ENCODE measurements at places on chromosomes 3 and 15. TPM values are rescaled to one million over a fixed set of nuclear protein-coding genes. Genes with fewer than 3 reads are reported as not detected.

DNA sequence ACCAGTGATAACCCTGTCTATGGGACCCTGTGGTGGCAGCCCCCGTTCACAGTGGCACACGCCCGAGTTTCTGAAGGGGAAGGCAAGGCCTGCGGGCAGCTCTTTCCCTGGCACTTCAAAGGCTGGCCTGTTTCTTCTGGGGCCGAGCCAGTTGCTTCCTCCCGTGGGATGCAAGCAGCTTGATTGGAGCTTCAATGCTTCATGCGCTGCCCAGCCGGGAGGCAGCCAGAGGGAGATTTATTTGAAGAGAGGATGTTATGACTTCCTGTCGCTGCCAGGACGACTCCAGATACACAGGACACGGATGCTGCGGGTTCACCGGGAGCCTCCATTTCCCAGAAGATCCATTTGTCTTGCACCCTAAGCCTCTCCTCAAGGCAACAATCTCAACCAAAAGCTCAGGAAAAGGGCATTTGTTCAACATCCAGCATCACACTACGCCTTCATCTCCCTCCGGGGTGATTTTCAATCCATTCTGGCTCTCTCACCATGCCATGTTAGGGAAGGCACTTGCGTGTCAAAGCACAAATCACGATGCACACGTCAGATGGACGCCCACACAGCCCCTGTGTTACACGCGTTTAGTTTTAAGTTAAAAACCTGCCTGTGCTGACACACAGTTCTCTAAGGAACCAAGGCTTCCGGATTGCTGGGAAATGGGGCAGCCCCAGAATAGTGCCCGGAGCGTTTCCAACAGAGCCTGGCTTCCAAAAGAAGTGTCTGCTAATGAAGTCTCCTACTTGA lies 330.2 kb downstream of the OCA2 start:
- ATAC-seq = no peak

DNA sequence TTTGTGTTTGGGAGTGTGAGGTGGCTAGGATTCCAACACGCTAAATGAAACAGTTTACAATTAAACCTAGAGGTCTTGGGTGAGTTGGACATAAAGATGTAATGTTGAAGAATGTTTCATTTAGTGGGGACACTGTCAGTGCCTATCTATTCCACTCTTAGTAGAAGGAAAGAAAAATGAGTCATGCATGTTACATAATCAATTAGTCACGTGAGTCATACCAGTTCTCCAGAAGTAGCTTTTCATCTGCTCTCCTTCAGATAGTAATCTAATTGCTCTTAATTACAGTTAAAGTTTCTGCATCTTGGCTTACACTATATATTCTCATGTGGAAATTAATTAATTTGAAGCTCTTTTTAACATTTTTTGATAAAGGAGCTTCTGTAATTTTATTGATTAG lies 115.7 kb upstream of the P2RY1 start:
- no peak for ATAC-seq

The CYP1A1 gene
- 2.2 TPM for total RNA-seq

DNA sequence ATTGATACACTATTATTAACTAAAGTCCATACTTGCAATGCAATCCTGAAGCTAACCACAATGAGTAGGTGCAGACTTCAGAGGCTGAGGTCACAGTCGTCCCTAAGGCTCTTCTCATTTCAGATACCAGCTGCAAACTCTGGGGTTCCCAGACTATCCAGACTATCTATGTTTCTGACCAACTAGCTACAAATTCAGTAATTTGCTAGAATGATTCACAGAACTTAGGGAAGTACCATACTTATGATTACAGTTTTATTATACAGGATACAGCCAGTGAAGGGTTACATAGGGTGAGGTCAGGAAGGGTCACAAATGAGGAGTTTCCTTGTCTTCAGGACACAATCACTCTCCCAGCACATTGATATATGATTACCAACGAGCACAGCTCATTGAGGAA lies 36.5 kb downstream of the PPM1L start:
- no peak for ATAC-seq

The WDR72 gene
- total RNA-seq = not detected

The LRTM1 gene
- not detected for total RNA-seq

GRCh38 chr15:76753771-76754170 lies 151.4 kb downstream of the SCAPER start:
- no peak for ATAC-seq

DNA sequence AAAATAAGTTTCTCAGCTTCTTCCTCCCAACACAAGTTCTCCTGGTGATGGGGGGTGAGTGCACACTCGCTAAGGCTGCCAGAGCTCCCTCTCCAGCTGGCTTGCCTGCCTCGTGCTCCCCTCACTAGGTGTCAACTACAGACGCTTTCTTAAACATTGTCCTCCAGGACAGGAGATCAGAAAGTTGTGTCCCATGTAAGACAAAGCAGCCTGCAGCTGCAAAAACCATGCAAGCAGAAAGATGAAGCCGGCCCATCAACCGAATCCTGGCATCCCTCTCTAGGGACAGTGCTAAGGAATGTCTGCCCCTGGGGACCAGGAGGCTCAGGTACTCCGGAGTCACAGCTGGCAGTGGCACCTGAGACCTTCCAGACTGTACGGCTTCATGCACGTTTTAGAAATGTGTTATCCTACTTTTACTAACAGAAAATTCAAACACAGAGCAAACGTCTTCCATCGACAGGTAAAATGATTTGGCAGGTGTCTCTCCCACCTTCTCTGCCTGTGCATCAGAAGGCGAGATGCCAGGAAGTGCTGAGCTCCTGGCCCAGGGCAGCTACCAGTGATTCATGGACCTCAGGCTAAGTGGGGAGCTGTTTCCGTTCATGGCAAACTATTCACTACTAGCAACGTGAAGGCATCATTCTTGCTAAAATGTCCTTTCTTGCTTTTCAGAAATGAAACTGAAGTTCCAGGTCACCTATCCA lies 246.1 kb downstream of the ADAMTS17 start:
- no peak for ATAC-seq

- ATAC-seq = no peak
Measured at GRCh38 chr15:88975891-88976290, 62.7 kb upstream of the MFGE8 start.

DNA sequence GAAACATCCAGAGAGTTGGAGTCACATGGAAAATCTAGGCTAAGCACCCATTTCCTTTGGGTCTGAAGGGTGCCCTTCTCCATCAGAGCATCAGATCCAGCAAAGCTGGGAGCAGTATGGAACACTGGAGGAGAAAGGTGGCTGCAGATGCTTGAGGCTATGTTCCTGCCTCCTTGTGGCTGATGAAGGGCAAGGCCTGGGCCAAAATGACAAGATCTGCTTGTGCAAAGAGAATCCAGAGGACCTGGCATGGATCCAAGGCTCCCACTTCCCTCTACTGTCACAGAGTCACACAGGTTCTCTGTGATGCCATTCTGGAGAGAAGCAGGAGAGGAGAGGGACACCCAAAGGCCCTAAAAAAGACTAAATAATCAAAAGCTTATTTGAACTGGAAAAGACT lies 9.2 kb upstream of the ATP8B4 start:
- no peak for ATAC-seq

GRCh38 chr3:43910750-43911149 lies 220.0 kb downstream of the ABHD5 start:
- no peak for ATAC-seq

The SMCO1 gene
- total RNA-seq = not detected

GRCh38 chr15:73685981-73686380 lies 1.8 kb downstream of the CD276 start:
- ATAC-seq = no peak

DNA sequence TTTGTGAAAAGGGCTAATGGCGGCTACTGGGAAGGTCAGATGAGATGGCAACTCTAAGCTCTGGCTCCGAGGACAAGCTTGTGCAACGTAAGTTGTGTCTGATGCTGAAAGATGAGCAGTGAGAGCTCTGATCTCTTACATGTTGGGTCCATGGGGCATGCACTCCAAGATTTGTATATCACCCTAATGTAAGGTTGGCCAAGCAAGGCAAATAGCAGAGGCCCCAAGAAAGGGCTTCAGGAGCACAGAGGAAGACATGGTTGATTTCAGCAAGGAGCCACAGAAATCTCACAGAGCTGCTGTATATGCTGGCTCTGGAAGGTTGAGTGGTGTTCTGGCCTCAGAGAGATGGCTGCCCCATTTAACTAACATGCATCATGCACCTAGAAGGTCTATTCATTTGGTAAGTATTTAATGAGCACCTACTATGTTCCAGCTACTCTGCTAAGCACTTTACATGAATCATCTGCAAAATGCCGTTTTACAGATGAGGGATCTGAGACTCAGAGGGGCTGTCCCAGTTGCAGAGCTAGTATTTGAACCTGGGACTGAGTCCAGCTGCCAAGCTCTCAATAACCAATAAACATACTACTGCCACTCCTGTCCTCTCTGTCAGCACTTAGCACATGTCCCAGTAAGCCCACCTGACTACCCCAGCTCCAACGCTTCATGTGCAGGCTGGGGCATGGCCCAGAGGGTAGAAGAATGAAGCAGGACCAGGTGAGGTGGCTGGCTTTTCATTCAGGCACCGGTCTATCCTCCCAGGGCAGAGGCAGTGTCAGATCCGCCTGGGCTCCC lies 27.8 kb upstream of the ATP2B2 start:
- no peak for ATAC-seq
